ENCODE measurements at places on chromosomes 2 and 18.
A peak's percentile ranks its signal among the peaks of the same experiment; 100 is the strongest.

- DNase-seq: no peak
Observed at GRCh38 chr2:98705333-98705617, 25.7 kb downstream of the MGAT4A start.

DNA sequence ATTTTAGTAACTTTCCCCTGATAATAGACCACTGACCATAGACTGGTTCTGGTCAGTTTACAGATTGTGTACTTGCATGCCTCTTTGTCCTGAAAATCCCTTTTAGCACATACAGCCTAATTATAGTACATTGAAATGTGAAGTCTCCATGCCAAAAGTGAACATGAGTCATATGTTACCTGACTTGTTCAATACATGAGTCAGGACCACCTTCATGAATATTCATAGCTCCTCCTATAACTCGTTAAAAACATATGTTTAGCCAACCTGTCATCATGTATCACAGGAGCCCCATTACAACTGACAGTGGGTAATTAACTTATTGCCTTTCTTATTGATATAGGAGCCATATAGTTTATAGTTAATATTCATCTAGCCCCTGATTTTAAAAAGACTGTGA is 78.6 kb downstream of the SH3YL1 start:
- no peak for DNase-seq

DNA sequence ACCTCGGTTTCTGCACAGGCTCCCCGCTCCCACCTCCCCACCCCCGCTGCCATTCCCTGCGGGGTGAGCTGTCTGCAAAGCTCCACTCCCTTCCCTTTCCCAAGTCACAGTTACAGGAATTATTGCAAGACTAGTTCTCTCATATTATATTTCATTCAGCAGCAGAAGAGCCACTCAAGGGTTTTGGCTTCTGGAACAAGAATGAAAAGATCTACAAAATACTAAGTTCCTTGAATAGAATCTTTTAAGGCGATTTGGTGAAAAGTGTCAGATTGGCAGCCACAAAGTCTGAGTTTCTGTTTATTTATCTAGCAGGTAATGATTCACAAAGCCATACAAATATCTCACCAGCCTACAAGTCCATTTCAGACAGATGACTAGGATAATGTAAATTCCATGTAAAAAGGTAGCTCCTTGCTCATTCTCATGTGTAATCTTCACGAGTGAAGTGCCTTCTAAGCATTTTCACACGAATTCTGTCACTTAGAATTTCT is 221.9 kb upstream of the RBBP8 start:
- no peak for DNase-seq

DNA sequence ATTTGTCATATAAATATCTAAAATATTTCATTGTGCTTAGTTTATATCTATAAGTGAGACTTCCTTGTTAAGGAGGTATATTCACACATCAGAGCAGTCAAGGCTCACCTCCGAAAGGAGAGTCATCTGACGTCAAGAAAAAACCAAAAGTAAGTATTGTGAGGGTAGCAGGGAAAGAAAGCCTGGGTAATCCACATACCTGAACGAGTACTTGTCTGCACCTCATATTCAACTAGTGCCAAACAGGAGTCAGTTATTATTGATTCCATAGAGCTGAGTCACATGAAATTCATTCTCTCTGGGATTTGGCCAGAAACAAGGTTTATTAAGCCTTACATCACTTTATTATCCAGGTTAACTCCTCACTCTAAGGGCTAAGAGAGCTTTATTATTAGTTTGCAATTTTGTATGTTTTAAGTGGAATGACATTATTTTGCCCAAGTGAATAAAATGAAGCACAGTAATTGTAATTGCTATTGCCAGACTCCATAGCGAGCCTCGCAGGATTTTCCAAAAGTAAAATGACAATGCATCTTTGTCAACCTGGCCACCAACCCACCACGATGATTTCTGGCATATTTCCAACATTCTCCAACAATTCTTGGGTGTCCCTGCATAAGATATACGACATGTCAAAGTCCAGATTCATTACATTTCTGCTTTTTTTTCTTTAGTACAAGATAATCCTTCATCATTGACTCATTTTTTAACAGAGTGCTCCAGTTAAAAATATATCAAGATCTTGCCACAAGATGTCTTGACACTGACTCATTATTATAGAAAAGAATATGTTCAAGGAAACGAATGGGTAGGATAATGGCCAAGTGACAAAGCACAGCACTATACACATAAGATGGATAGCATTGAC is 1210.4 kb upstream of the ACVR2A start:
- DNase-seq: no peak

DNA sequence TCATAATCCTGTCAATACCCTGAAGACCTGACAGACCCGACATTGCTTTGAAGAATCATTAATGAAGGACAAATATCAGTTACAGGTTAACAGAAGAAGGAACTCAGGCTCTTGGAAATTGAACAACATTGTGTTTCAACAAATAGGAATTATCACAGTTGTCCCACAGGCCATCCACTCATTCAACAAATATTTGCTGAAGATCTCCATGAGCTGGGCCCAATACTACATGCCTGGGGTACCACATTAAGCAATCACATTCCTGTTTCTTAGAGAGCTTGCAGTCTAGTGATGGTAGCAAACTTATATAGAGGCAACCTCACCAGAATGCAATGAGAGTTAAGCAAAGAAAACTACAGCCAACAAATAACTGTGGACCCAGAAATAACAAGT is 671.6 kb upstream of the ACVR2A start:
- no peak for DNase-seq

DNA sequence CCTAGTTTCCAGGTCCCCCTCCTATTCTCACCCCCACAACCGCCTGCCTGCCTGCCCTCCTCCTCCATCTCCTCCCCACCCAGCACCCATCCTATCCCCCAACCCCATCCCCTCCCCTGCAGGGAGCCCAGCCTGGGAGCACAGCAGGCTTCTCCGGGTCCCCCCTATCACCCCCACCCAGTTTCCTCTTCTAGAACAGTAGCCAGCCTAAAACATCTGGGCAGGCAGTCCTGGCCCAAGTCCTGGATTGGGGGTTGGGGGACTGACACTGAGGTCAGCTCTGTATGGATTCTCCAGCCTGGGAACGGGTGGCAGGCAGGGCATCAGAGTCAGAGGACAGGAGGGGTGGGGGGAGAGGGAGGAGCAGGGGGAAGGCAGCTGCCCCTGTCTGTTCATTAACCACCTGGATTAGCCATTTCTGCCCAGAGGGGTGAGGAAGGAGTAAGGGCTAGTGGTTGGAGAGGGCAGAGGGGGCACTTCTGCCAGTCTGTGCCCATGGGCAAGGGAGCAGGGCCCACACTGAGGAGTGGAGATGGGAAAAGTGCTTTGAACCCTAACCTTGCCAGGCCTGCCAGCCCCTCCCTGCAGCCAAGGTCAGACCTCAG is 60.0 kb downstream of the TNS1 start:
- no peak for DNase-seq

DNA sequence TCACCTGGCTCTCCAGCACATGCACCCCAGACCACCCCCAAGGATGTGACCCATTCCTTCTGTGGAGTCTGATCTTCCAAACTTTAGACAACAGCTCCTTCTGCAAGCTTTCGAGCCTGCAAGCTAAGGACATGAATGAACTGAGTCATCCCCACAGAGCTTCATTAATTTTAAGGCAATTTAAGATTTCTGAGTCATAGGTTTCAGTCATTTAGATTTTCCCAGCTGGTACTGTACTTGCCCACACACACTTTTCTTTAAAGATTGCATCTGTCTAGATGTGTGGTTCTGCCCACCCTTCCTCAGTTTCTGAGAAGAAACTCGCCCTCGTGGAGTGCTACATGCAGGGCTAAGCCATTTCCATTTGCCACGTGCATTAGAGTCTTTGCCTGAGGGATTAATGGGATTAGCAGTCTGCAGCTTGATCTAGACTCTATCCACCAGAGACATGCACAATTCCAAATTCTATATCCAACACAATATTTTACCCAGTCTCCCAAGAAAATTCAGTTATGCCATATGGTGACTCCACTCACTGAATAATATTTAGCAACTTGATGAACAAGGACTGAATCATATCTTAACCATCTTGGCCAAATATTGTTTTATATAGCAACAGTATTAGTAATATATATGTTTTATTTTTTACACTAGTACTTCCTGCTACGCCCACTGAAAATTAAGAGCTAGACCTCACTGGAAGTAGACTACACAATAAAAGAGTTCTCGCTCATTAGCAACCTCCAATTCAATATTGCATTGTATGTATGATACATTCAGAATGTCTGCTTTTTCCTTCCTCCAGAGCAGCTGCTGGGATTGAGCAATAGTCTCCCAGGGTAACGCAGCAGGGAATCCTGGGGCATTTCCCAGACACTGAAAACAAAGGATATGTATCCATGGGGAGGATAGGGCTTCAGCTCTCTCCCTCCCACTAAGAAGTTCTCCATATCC is 14.3 kb upstream of the TRIB2 start:
- DNase-seq: peak; percentile 22

GRCh38 chr18:48975817-48976649 is 25.3 kb upstream of the SMAD7 start:
- DNase-seq: no peak

GRCh38 chr2:221563270-221563985 is 8.7 kb downstream of the EPHA4 start:
- DNase-seq: no peak

DNA sequence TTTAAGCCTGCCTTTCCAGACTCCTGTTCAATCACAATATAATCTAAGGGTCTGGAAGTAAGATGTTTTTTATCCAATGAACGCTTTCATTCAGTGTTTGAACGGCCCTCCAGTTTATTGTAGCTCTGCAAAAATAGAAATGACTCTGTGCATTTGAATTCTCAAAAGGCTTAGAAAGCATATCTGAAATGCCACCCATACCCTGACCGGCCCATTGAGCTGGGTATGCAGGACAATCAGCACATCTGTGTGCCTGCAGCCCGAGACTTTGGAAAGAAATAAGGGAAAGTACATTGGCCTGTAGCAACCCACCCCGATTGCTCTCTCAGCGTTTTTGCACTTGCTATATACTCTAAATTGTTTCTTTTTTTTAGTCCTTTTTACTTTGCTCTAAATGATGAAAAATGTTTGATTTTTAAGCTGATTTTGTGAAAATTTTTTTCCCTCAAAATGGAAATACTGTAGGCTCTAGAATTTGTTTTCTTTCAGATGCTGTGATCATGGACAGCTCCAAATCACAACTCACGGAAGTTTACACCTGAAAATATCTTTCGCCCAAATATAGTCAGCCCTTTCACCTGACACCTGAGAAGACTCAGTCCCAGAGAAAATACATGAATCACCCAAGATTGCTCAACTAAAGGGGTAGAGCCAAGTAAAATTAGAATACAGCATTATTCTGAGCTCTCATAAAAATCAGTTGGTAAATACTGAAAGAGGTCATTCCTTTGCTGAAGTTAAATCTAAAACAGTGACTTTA is 194.5 kb upstream of the SIX3 start:
- no peak for DNase-seq

GRCh38 chr2:75595541-75596395 is 35.0 kb upstream of the EVA1A start:
- DNase-seq: no peak

- DNase-seq: no peak
Observed at GRCh38 chr2:113791697-113792590, 35.5 kb upstream of the SLC35F5 start.

- DNase-seq: no peak
Observed at GRCh38 chr18:9549405-9549804, 65.0 kb downstream of the PPP4R1 start.
